Endodermal cell (in vitro differentiated cells): ENCODE measurements at places on chromosomes 12 and 14. TPM values are rescaled to one million over a fixed set of nuclear protein-coding genes. Genes with fewer than 3 reads are reported as not detected.

DNA sequence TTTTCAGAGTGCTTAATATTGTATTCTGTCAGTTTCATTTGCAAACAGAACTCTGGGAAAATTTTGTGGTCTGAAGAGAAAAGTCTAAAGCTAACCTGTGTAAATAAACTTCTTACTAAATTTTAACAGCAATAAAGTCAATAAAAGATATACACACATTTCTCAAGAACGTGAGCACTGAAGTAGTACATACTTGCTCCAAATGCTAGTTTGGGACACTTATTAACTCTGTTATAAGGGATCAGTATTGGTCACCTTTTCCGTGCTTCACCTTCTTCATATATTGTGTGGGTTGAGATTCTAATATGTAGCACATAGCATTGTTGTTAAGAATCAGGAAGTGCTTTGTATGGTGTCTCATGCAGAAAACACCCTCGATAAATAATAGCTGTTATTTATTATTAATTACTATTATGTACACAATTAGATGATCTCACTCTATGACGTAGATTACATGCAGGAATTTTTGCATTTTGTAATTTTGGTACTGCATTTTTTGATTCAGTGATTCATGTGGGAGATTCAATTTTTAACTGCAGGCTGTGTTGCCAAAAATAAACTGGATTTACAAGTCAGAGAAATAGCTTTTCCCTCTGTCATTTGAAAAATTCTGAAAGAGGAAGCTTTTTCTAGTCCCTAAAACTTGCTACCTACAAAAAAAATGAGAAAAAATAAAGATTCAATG is 300.9 kb downstream of the ACSS3 start:
- H3K36me3 ChIP-seq: no peaks in the 10 kb centered on the region
- no peak for DNase-seq

DNA sequence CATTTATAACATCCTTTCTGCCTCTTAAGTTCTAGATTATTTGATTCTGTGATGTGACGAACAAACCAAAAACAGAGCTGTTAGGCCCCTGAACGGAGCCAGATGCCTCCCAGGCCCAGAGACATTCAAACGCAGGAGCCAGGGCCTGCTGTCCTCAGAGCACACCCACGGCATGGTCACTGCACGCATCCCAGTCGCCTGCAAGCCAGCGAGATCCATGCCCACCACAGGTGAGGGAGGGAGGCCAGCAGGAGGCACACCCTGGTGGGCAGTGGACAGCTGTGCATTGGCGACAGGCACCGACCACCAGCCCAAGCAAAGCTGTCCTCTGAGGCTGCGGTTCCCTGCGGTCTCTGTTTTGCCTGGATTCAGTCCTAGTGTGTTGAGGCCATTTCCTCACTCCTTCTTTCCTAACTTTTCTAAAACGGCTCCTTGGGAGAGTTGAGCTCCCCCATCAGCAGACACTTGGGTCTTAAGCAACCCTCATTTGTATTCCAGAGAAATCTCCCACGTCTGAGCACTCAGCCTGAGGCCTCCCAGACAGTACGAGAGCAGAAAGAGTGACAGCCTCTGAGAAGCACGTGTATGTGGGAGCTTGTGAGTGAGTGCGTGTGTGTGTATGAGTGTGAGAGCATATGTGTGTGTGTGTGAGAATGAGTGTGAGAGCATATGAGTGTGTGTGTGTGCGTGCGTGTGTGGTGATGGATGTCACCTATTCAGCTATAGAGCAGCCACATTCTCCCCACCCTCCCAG is 81.2 kb downstream of the CHGA start:
- no peak for DNase-seq
- H3K4me3 ChIP-seq: no peak overlapping the region
- peak overlapping the region; percentile 54 for H3K27ac ChIP-seq
- no peaks in the 10 kb centered on the region for H3K27me3 ChIP-seq

DNA sequence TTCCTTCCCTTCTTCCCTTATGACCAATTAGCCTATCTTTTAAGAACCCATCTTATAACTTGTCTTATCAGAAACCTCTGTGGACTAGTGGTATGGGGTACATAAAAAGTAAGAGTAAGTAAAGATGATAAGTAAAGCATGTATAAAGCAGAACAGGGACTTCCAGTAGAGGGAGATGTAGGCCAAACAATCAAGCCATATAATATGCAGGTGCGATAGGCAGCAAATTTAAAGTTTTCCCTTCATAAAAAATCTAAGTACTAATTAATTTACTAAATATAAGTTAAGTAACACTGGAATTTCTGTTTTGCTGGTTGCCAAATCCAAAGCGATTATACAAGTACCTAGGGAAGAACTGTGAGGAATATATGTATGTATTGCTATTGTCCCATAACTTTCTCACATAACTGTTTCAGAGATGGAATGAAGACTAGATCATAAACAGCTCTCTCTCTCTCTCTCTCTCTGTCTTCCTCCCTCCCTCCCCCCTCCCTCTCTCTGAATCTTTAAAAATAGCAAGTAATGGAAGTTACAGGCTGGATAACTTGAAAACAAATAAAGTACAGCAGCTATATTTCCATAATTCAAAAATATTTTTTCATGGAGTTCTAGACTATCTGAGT is 25.7 kb downstream of the METTL25 start:
- no peaks in the 10 kb centered on the region for H3K27me3 ChIP-seq
- H3K4me1 ChIP-seq: no peaks in the 10 kb centered on the region
- no peak overlapping the region for H3K4me3 ChIP-seq
- no peaks in the 10 kb centered on the region for H3K36me3 ChIP-seq
- H3K27ac ChIP-seq: no peak overlapping the region

DNA sequence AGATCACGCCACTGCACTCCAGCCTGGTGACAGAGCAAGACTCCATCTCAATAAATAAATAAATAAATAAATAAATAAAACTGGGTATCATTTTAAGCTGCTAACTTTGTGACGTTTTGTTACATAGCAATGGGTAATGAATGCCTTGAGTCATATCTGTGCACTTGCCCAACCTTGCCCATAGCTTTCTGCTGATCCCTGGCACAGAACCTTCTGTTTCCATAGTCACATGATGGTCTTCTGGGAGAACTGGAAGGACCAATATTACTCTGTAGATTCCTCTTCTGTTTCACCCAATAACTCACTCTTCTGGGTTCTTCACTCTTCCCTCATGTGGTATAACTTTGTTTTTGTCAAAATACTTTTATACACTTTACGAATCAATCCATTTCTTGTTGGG is 140.8 kb downstream of the SCARB1 start:
- DNase-seq: no peak
- no peaks in the 10 kb centered on the region for H3K4me1 ChIP-seq
- no peak overlapping the region for H3K27ac ChIP-seq
- H3K36me3 ChIP-seq: no peaks in the 10 kb centered on the region
- no peaks in the 10 kb centered on the region for H3K27me3 ChIP-seq

DNA sequence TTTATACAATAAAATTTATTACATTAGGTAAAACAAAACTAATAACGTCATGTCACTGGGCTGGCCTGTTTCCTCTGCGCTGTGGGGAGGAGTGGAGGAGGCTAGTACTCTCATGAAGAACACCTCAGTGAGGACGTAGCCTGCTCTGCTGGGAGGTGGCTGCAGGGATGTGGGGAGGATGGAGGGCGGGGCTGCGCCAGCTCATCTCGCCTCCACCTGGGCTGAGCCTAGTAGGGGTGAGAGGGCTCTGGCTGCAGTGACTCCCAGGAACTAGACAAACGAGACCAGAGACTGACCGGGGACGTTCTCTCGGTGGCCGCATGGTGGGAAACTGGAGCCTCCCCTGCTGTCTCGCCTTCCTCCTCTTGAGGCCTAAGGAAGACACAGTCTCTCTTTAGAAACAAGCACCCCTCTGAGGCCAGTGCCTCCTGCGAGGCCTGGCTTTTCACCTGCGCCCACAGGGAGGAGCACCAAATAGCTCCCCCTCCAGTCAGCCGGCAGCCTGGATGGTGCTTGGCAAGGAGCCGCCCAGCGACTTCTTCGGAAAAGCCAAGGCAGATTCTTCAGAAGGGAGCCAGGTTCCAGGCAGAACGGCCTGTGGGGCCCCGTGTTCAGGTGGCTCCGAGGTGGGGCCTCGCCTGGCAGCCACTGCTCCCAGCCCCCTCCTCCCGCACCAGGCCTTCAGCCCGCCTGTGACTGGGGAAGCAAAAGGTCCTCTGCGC is 62.4 kb downstream of the PLEKHG3 start:
- peak; percentile 90 for DNase-seq
- no peak overlapping the region for H3K27ac ChIP-seq
- H3K4me1 ChIP-seq: peaks cover 13% of the 10 kb centered on the region
- no peaks in the 10 kb centered on the region for H3K36me3 ChIP-seq
- H3K27me3 ChIP-seq: no peaks in the 10 kb centered on the region

DNA sequence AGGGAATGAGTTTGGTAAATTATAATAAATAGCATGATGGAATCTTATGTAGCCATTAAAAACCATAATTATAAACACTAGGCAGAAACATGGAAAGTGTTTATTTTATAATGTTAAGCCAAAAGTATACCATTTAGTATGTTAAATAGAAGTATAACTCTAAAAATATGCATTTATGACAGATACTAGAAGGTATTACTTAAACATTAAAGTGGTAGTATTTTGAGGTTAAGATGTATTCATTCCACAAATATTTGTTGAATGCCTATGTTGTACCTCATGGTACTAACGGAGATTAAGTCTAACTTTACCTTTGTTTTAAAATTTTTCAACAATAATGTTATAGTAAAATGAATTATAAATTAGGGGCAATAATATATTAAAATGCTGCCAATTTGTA is 24.1 kb downstream of the TTC8 start:
- H3K27ac ChIP-seq: no peak overlapping the region
- DNase-seq: no peak
- H3K4me3 ChIP-seq: no peak overlapping the region
- peaks cover 15% of the 10 kb centered on the region for H3K36me3 ChIP-seq
- no peaks in the 10 kb centered on the region for H3K27me3 ChIP-seq

CSRP2 gene
- 74.7 and 78.4 TPM in 2 replicates for total RNA-seq

GAPDH gene
- total RNA-seq: 2,848 to 7,265 TPM (median 2,969 TPM) in 3 replicates

CAPZA3 gene
- not detected in 2 replicates for total RNA-seq

TAS2R8 gene
- total RNA-seq: not detected in 2 replicates

GLS2 gene
- 0.95 to 1.5 TPM (median 1.5 TPM) in 3 replicates for total RNA-seq

SPX gene
- total RNA-seq: 0.18 and 0.48 TPM in 2 replicates

DEPDC4 gene
- 5.1 to 10.6 TPM (median 7.3 TPM) in 3 replicates for total RNA-seq

KRT75 gene
- not detected in 3 replicates for total RNA-seq
